Caki2 (cell line): ENCODE measurements at places on chromosomes 16 and 17.

GRCh38 chr17:65552214-65552613 lies 9.2 kb downstream of the AXIN2 start:
- no peak for DNase-seq

DNA sequence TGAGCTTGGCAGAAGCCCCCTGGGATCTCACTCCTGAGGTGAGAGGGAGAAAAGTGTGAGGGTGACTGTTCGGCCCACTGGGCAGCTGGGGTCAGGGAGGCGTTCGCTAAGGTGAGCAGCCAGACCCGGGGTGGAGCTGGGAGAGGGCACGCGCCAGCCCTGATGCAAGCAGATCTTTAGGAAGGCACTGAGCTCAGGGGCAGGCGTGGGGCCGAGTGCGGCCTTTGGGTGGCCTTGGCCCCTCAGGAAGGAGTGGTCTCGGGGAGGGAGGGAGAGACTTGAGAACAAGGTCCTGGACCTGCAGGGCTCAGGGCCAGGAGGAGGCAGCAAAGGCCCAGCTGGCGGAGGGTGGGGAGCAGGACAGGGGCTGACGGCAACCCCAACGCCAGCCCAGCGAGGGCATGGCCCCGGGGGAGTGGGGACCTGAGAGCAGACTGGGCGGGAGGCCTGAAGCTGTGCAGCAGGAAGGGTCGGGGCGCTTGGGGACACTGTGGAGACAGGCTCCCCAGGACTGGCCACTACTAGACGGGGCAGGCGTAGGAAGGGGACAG lies 14.5 kb upstream of the WDR45B start:
- DNase-seq, result no peak

- no peak for DNase-seq
These were observed 4.5 kb downstream of the KRTAP3-1 start for GRCh38 chr17:41004397-41004796.

DNA sequence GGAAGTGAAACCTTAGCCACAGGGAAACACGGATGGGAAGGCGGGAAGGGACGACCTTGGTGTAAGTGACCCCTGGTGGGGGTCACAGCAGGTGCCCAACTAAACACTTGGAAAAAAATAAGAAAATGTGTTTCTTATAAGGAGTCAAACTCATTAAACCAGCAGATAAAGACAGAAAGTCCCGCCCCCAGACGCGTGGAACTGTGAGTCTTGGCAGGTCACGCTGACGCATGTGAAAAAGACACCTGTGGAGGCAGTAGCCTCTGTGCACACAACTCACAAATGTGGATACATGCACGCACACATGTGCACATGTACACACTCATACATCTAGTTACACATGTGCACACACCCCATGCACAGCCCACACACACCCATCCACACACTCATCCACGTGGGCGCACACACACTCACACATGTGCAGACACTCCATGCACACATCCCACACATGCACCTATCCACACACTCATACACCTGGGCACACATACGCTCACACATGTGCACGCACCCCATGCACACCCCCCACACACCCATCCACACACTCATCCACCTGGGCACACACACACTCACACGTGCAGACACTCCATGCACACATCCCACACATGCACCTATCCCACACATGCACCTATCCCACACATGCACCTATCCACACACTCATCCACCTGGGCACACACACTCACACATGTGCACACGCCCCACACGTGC lies 432.4 kb downstream of the SOX9 start:
- DNase-seq, result no peak

DNA sequence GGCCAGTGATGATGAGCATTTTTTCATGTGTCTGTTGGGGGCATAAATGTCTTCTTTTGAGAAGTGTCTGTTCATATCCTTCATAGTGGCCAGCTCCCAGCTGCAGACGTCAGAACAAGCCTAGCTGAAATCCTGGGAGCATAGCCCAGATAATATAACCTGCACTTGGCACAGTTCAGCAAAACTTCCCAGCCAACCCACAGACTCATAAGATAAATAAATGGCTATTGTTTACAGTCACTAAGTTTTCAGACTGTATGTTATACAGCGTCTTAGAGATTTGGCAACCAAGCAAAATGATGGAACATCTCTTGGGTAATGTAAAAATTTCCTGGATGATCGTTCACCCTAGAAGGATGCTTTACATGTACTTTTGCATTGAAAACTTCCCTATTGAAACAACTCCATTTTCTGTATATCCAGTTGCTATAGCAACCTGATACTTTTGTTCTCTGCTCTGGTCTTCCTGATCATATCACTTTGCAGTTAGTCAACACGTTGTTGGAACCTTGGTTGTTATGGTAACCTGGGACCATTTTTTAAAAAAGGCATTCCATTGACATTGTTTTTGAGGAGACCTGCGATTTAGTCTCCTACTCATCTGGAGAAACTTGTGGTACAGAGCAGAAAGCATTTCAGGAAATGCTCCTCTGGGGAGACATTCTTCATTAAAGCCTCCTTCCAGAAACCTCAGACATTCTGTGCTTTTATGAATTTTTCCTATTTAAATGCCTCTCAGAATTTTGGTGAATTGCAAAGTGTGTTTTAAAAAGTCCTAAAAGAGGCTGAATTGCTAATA lies 378.7 kb downstream of the HS3ST4 start:
- DNase-seq, result no peak
